Activated CD8-positive, alpha-beta memory T cell treated with anti-CD3 and anti-CD28 coated beads for 4 hours (primary cell): ENCODE measurements at places on chromosomes 5 and 9.

- no peak for DNase-seq
Measured at GRCh38 chr5:84287951-84288350, 96.7 kb downstream of the EDIL3 start.

- DNase-seq, result no peak
Measured at GRCh38 chr5:112848116-112848811, 12.8 kb upstream of the SRP19 start.

DNA sequence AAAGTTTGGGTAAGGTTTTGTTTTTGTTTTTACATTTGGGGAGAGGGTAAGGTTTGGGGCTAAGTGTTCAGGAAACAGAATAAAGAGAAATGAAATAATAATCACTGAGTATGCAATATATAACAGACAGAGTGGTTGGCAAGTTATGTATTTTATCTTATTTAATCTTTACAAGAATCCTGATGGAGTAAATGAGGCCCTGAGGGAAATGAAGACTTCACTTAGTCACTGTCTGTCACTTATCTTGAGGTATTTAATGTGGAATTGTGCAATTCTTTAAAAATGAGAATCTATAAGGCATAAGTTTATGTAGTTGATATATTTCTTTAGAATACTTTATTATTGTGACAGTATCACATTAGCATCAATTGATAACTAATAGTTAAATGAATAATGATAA lies 48.1 kb downstream of the TEK start:
- no peak for DNase-seq

DNA sequence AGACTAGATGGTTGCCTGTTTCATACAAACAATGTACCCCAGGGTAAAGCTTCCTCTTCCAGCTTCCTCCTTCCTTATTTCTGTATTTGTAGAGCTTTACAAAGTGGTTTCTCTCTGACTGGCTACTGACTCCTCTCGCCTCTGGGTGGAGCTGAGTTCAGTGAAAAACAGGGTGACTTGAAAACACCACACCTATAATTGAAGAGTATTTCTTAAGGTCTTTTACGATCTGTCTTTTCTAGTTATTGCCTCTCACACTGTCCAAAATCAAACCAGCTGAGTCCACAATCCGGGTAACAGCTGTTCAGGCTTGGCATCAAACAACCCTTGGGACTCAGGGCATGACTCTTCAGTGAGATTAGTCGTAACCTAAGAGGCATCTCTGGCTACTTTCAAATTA lies 200.4 kb downstream of the ARRDC3 start:
- DNase-seq, result no peak

GRCh38 chr5:143413958-143414669 lies 10.6 kb upstream of the NR3C1 start:
- DNase-seq, result no peak

DNA sequence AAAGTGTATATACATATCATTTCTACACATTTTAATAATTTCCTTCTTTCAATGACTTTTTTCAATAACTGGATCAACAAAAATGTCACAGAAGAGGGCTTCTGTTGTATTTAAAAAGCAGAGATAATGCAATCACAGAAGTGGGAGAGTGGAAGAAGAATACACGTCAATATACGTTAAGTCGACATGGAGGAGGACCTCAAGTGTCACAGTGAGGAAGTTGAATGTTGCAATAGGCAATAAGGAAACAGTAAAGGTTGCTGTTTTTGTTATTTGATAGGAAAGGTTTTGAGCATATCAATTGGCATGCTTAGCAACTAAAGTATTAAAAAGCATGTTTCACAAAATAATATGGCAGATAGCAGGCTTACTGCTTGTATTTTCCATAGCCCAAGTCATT lies 184.0 kb upstream of the NR4A3 start:
- DNase-seq, result no peak

GRCh38 chr5:130316971-130317680 lies 412.9 kb downstream of the CHSY3 start:
- DNase-seq, result no peak

DNA sequence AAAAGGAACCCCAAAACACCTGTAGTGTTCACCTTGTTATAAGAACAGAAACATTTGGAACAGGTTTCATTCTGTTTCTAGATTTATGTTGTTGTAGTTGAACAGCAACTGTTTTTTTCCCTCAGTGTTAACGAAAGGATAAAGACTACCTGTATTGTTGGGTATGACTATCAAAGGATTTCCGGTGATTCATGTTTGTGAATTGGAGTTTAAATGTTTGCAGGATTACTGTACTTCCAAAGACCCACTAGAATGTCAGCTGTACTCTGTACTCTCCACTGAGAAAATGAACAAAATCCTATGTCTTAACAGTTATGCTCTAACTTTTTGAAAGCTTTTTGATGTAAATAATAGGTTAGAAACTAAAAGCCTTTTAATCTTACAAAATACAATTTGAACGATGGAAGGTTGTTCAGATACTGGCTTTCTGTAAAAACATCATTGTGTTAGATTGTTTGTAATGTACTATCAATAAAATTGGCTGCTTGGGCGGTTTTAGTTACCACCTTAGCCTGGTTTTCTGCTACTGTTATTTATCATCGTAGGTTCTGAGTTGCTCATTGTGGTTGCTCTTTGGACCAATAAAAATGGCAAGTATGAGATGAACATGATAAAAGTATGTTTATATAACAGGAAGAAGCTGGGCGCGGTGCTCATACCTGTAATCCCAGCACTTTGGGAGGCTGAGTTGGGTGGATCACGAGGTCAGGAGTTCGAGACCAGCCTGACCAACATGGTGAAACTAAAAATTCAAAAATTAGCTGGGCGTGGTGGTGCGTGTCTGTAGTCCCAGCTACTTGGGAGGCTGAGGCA lies 44.1 kb downstream of the DCP2 start:
- no peak for DNase-seq
